ENCODE measurements at places on chromosomes 4 and X.

DNA sequence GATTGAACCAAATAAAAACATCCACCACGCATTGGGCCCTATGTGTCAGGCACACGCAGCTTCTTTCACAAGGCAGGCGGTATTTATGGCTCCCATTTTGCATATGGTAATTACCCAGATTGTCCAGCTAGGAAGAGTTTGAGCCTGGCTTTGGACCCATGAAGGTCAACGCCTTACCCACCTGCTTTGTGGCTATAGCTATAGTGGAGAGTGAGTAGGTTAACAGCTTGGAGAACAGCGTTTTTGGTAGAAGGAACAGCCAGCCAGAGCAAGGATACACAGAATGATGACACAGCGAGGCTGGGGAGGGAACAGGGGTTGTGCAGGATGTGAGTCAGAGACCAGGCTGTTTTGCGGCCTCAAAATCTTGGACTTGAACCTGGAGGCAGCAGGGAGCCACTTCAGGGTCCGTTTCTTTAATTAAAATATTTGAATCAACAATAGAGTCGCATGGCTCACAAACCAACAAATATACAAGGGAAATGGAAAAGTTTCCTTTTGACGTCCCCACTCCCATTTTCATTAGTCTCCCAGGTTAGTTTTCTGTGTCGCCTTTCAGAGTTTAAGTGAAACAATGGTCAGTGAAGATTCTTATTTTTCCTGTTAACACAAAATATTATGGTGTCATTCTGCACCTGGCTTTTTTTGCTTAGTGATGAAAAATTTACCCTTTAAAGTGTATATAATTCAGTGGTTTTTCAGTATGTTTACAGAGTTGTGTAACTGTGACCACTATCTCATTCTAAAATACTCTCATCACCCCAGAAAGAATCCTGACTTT lies 118.2 kb upstream of the STX18 start:
- peak; percentile 92 for DNase-seq

GRCh38 chr4:122832732-122833131 lies 6.1 kb downstream of the FGF2 start:
- DNase-seq: peak; percentile 24

DNA sequence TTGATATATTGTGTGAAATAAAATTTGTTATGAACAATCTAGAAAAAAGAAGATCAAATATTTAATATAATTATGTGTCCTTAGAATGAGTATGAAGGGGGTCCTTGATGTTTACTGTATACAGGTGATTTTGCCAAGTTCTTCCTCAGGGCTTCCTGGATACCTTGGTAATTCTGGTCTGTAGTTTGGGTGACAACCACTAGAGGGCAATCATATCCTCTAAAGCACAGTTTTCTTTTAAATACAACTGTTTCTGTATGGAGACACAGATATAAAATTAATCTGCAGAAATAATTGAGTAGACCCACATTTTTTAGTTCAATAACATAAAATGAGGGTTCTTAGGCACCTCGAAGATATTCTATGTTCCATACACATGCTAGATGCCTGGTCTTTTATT lies 157.7 kb downstream of the SPANXN1 start:
- no peak for DNase-seq

- no peak for DNase-seq
These were observed 18.3 kb downstream of the ALPK1 start for GRCh38 chr4:112315446-112315845.

DNA sequence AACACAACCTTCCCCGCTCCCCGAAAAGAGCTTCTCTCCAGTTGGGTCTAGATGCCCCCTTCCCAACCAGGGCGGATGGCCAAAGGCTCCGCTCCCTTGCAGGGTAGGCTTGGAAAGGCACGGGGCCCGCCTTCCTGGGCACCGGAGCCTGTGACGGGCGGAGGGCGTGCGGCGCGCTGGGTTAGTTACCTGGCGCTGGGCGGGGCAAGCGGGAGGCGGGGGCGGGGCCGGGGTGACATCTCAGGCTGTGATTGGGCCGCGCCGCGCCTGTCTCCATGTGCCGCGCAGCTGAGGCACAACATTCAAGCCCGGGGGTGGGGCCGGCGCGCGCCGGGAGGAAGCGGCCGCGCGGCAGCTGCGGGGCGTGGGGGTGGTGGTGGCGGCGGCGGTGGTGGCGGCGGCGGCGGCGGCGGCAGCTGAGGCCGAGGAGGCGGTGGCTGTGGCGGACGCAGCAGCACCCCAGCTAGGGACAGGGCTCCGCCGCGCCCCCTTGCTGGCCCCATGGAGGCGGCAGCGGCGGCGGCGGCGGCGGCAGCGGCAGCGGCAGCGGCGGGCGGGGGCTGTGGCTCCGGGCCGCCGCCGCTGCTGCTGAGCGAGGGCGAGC lies at the start of gene REPS2:
REPS2 (plus strand) TSS at position 298 of the 604 bp plus-strand sequence; CDS start at position 502, 204 bp downstream.
- DNase-seq: peak; percentile 54

- peak; percentile 57 for DNase-seq
These were observed 201.6 kb downstream of the QDPR start for GRCh38 chr4:17310269-17310652.

GRCh38 chr4:1728061-1728980 lies 7.0 kb downstream of the TACC3 start:
- DNase-seq: no peak

DNA sequence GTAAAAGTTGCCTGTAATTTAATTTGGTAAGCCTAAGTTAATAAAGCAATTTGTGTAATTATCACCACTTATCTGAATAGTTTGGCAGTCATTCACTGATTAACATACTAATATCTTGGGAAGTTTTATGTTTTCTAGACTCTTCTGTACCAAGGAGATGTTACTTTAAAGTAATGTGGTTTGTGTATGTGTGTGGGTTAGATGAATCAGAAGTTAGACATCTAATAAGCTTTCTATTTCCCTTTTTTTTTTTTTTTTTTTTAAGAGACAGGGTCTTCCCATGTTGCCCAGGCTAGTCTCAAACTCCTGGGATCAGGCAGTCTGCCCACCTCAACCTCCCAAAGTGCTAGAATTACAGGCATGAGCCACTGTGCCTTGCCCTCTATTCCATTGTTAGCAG lies 5.3 kb downstream of the SLAIN2 start:
- peak; percentile 38 for DNase-seq

DNA sequence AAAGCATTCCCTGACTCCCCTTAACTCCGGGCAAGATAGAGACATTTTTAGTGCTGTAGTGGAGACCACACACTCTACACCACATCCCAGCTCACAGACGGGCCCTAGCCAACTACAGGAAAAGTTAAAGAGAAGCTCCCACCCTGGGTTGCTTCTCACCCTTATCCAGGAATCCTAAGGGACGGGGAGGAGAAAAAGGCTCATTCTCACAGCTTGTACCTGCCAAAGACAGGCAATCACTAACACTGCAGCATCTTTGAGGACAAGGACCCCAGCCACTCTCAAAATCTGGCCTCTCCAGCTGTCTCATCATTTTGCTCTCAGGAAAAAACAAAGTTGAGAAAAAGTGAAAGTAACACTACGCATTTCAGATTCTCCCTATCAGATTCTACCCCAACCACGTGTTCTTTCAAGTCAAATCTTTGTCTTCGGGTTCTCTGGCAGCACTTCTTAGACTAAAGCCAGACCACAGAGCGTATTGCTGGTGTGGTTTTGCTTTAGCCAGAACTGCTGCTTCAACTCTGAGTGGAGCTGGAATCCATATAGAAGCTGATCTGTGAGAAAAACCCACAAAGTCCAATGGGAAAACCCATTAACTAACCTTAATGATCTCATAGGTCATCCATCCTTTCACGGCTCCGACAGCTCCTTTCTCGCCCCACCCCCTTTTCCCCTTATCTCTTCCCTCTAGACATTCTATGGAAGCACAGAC lies 605.9 kb upstream of the DIPK2B start:
- DNase-seq: peak; percentile 93

DNA sequence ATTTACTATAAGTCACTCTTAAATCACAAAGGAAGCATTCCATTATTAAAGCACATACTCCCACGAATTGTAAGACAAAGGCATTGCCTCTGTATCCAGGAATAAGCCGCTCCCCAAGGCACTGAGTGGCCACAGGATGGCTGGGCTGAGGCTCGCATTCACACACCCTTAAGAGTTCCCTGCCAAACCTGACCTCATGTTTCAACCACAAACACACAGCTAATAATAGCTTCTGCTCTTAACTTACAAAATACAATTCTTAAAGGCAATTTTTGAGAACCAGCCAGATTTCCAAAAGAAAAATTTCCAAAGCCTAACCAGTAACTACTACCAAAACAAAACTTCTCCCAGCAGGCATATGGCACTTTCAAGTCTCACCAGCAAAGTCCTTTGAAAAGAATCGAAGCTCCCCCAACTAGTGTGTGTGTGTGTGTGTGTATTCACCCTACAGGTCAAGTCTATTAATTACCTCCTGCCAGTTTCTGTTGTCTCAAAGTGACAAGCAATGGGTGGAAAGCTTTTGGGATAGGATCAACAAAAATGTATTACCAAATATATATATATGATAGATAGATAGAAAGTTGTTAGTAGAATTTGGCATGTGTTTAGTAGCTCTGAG lies 36.0 kb downstream of the ARHGAP6 start:
- peak; percentile 65 for DNase-seq

DNA sequence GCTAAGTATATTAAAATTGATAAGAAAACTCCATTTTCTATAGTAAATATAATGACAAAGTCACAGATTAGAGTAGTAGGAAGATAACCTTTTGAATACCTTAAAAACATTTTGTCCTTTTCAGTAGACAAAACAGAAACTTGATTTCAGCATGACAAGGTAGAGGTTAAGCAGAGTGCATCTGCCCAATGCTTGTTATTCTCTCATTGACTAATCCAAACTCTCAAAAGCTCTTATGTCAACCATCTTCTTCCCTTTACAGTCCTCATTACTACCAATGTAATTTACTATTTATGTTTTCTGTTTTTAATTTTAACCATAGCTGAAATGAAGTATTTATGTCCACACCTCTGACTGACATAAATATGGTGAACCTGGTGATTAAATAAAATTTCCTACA lies 11.1 kb downstream of the NIPAL1 start:
- DNase-seq: no peak

GRCh38 chrX:129637217-129638109 lies 17.3 kb downstream of the APLN start:
- DNase-seq: peak; percentile 54

GRCh38 chr4:117417856-117418255 lies 332.5 kb upstream of the TRAM1L1 start:
- DNase-seq: peak; percentile 27
